ENCODE measurements at places on chromosomes 1 and 21.
A peak's percentile ranks its signal among the peaks of the same experiment; 100 is the strongest.

DNA sequence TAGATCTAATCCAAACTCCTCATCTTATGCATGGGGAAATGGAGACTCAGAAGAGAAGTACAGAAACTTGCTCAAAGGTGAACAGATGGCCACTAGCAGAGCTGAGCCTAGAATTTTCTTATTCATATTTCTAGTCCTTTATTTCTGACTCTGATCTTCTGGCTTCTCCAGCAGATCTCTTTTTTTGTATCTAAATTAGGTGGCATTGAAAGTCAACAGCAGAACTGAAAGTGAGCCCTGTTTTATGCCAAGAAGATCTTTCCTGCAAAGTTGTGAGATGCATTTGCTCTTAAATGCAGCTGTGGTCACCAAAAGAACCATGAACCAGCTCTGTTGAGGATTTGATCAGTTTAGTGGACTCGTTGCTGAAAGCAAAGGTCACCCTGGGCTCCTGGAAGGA is 75.5 kb downstream of the KAZN start:
- no peak for DNase-seq

GRCh38 chr1:187956975-187957374 is 1128.2 kb downstream of the PLA2G4A start:
- DNase-seq = no peak

- peak; percentile 65 for DNase-seq
Measured at GRCh38 chr1:8348777-8349472, 31.0 kb downstream of the SLC45A1 start.

DNA sequence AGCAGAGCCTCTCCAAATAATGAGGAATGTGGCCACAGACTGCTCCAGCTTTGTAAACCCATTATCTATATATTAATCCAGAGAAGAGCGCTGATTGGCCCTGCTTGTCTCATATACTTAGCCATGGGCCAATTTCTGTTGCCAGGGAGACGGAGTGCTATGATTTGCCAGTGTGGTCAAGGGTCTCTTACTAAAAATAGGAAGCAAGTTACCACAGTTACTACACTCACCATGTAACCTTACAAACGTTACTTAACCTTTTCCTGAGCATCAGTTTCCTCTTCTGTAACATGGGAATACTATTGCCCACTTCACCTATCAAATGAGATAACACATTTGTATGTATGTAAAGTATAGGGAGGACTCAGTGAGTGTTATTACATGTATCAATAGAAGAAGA is 7.7 kb upstream of the S100A2 start:
- no peak for DNase-seq

GRCh38 chr21:16421007-16421406 is 691.2 kb downstream of the USP25 start:
- no peak for DNase-seq

DNA sequence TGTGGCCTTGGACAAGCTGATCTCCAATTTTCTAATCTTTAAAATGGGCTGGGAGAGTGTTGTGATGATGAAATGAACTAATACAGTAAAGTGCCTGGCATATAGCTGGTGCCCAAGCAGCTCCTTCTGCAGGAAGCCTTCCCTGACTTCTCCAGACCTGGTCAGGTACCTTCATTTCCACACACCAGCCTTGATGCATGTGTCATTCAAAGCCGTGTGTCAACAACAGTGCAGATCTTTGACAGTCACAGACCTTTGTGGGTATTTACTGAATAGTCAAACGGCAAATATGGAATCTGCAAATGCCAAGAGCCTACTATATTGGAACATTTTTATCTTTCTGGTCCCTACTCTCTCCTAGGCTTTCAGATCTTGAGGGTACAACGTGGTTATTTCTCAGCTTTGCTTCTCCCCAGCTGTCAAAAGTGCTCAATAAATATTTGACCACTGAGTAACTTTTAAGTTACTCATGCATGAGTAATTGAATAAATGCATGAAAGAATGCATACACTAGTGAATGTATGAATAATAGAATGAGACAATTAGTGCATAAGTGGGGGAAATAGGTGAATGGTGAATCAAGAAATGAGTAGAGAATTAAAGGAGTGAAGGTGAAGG is 75.4 kb downstream of the MDM4 start:
- DNase-seq = peak; percentile 14

GRCh38 chr21:28111151-28111619 is 881.5 kb downstream of the LTN1 start:
- peak; percentile 98 for DNase-seq

DNA sequence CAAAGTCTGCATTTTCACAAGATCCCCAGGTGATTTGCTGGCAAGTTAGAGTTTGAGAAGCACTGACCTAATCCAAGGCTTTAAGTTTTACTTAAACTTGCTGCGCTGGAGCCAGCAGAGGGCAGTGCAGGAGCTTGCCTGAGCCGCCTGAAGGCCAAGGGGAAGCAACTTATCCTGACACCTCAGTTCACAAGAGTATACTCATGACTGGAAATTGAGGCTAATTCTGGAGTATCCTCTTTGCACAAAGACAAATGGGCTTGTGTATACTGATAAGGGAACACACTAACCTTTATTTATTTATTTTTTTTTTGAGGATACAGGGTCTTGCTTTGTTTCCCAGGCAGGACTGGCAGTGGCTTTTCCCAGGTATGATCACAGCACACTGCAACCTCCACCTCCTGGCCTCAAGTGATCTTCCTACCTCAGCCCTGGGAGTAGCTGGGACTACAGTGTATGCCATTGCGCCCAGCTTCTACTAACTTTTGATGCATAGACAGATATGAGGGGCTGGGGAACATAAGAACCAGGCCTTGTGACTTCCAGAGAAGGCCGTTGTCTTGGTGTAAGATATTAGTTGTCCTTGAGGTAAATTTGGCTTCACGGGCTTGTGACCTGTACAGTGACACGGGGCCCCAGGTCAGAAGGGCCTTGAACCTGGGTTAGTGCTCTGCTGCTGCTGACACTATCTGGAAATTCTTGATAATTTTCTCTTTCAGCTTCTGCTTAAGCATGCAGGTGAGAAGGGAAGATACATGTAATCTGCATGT is 29.0 kb upstream of the SLAMF1 start:
- DNase-seq = peak; percentile 56

Data from fibroblast of villous mesenchyme (primary cell).